Foreskin keratinocyte (primary cell): ENCODE measurements at places on chromosomes 6 and 20. TPM values are rescaled to one million over a fixed set of nuclear protein-coding genes. Genes with fewer than 3 reads are reported as not detected.

PTCHD4 gene
- 0.20 and 0.25 TPM in 2 replicates for total RNA-seq

BYSL gene
- total RNA-seq: 29.2 and 35.2 TPM in 2 replicates

ENPP1 gene
- 1.3 and 1.6 TPM in 2 replicates for total RNA-seq

ZBTB12 gene
- total RNA-seq: 2.0 and 2.6 TPM in 2 replicates

HMGN3 gene
- 64.3 and 74.9 TPM in 2 replicates for total RNA-seq

SLC32A1 gene
- total RNA-seq: not detected in 2 replicates

CALHM4 gene
- 0.10 and 0.18 TPM in 2 replicates for total RNA-seq

CRIP3 gene
- total RNA-seq: 0.25 TPM in 1 of 2 replicates, not detected in the other

VIP gene
- total RNA-seq: not detected in 2 replicates

DNA sequence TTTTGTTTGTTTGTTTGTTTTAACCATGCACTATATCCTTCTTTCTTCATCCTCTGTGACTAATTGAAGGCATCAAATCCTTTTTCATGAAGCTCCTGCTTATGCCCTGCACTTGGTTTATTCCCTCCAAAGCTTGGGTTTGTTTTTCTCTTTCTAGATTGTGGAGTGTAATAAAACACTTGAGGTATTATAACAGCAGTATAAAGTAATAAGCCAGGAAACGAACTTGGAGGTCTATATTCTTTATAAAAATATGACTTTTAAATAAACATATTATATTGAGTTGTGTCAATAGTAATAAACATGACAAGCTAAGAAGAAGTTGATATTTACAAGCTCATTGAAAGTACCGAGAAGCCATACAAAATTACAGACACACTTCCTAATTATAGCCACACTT is 659.4 kb downstream of the RFPL4B start:
- DNase-seq: no peak

DNA sequence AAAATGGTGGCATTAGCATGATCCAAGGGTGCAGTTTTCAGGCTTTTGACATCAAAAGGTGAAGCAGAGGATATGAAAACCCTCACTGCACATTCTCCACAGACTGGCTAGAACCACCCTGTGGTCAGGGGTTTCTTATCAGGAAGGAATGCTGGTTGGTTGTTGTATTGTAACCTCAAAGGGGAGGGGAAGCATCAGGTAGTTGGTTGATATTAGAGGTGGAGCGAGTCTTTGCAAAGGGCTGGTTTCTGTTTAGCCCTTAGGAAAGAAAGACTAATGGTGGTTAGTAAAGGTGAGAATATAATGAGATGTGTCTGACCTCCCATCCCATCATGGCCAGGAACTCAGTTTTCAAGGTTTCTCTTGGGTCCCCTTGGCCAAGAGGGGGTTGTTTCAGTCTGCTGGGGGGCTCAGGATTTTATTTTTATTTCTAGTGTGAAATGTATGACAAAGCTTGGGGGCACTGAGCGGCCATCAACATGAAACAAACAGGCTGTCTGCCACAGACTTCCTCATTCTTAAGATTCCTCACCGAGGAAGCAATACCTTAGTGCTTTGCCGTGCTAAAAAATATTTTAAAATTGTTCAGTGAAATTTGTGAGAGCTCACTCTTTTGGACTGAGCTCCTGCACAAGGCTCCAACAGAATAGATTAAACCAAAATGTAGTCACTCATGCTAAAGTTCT is 47.5 kb upstream of the PROKR2 start:
- DNase-seq: peak; percentile 47

DNA sequence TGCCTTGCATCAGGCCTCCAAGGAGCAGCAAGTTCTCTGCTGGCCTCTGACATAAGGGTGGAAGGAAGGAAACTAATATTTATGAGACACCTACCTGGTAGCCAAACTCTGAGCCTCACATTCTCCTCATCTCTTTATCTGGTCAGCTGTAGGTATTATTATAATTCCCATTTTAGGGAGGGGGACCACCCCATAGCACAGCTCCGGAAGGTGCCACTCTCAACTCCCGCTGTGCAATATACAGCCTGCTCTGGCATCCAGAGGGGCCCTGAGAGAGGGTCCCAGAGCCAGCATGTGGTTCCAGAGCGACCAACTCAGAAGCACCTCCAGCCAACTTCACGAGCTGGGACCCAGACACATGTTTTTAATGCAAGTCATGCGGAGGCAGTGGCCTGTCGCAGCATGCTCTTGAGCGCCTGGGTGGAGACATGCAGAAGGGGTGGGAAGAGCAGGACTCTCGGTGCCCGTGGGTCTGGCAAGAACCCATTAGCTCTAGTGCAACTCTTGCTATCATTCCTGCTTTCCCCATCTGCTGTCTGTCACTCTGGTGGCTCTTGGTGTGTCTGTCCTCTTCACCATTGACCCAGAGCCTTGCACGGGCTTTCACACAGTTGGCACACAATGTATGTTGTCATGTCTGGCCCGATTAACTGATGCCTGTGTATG is 15.0 kb upstream of the MYMX start:
- DNase-seq: peak; percentile 57

- DNase-seq: no peak
Measured at GRCh38 chr6:99334526-99335127, 14.8 kb downstream of the FAXC start.
